ENCODE measurements at places on chromosomes 5 and 9.

DNA sequence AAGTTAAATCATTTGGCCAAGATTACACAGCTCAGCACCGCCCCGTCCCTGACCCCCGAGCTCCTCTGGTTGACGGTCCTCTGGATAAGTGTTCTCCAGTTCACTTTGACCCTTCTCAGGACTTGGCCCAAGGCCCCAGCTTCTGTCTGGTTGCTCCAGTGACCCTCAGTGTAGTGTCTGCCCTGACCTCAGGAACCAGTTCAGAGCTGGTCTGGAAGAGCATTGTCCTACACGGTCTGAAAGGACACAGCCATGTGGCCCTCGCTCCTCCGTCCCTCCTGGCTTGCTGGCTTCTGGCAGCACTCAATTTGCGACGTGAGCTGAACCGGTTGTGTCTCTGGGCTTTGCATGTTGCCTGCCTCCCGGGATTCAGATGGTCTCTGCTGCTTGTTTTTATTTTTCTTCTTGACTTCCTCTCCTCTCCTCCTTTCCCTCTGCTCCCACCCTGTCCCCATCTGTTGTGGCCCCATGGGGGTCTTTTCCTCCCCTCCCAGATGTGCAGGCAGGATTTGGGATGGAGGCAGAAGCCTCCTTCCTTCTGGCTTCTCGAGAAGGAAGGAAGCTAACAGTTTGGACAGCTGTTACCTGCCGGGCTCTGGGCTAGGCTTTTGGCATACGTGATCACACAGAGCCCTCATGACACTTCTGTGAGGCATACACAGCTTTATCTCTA lies 72.0 kb downstream of the PPARGC1B start:
- DNase-seq: no peak

DNA sequence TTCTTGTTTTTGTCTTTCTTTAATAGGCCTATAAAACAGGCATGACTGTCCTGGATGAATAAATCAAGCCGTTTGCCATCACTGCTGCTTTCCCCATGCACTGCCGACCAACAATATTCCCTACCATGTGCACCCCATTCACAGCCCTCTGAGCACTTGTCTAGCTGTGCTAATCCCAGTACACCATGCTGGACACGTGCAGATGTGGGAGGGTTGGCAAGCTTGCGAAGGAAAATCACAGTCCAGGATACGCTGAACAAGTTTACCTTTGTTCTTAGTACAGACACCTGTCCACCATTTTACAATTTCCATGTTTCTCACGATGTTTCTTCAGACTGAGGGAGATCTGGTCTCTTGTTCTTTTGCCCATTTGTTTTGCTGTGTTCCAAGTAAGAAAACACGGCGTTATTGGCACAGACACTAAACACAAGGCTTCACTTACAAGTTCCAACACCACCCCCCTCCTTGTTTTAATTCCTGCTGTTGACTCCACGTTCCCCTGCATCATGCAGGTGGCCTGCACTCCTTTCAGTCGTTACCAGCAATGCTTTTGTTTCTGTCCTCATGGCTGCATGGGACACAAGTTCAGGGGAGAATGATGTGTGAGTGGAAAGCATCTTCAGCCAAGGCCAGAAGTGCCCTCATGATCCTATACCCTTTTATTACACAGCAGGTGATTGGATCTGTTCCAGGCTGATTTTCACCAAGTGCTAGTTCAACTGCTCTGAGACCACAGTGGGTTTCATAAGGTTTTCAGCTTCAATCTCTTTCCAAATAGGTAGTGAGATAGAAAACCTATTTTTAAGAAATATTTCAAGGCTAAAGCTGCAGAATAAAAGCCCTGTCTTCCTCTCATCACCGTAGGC lies 608.9 kb downstream of the IRX1 start:
- no peak for DNase-seq

DNA sequence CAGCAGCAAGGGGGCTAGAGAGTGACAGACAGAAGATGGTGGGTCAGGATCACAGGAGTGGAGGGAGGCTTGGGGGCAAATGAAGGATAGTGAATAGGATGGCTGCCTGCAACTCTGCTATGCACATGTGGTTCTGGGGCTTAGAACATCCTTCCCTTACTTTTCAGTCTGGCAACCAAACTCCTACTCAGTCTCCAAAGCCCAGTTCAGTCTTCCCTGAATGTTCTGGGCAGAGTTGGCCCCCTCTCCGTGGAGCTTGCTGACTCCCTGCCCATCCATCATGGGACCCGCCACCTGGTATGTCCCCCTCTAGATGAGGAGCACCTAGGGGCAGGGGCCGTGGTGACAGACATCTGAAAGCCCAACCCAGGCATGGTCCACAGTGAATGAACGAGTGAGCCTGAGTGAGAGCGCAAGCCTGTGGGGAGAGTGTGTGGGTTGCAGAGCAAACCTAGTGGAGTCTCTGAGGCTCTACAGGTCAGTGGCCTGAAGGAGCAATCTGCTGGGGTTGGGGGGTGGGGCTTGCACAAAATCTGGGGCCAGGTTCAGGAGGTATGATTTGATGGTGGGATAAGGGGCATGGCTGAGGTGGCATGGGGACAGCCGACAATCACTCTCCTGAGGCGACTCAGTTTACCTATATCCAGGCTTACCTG lies 180.6 kb downstream of the FGF18 start:
- DNase-seq: no peak

- no peak for DNase-seq
Measured at GRCh38 chr5:150645070-150645700, 4.7 kb downstream of the SYNPO start.

- peak; percentile 1 for DNase-seq
Measured at GRCh38 chr5:37837414-37838032, 2.3 kb downstream of the GDNF start.

DNA sequence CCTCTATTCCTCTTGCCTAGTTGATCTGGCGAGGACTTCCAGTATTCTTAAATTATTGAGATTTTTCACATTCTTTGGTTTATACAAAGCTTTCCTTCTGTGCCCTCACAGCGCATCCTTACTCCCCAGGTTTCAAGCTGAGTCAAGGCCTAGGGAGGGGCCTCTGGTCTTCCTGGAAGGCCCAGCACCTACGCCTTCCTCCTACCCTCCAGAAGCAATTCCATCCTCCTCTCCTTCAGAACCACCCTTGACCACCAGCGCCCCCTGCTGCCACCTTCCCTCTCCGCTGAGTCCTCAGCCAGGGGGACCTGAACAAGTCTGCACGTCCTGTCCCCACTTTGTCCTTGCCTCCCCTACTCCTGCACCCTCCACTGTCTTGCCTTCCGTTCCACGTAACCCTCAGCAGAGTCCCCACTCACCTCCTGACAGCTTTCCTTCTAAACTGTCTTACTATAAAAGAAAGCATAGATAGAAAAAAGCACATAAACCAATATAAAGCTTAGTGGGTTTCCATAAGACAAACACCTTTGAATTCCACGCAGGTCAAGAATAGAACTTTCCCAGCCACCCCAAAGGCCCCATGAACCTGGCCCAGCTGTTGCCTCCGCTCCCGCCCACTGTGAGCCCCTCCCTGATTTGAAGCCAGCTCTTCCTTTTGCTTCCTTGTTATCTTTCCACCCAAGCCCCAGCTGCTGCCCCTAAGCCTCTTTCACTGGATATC lies 63.0 kb upstream of the CTSL start:
- DNase-seq: no peak

GRCh38 chr5:103962023-103962422 lies 399.4 kb upstream of the NUDT12 start:
- no peak for DNase-seq

DNA sequence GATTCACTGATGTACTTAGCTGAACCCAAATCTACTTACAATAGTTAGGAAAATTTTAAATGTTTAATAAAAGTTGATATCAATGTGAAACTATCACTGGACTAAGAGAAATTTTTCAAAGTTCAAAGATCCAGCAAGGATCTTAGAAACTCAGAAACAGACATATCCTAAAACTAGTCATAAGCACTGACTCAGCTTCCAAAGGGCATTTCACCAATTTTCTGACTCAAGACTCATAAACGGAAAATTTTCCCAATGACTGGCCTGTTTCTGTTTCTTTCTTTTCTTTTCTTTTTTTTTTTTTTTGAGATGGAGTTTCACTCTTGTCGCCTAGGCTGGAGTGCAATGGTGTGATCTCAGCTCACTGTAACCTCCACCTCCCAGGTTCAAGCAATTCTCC lies 66.6 kb downstream of the CDC14B start:
- DNase-seq: no peak

- no peak for DNase-seq
Measured at GRCh38 chr5:95668216-95668615, 14.6 kb downstream of the SPATA9 start.

Data from stimulated activated CD8-positive, alpha-beta memory T cell treated with anti-CD3 and anti-CD28 coated beads, Interleukin-7, amount 100 ng/mL, for 1 hour (primary cell).